T follicular helper cell (primary cell): ENCODE measurements at places on chromosomes 11 and 22.

DNA sequence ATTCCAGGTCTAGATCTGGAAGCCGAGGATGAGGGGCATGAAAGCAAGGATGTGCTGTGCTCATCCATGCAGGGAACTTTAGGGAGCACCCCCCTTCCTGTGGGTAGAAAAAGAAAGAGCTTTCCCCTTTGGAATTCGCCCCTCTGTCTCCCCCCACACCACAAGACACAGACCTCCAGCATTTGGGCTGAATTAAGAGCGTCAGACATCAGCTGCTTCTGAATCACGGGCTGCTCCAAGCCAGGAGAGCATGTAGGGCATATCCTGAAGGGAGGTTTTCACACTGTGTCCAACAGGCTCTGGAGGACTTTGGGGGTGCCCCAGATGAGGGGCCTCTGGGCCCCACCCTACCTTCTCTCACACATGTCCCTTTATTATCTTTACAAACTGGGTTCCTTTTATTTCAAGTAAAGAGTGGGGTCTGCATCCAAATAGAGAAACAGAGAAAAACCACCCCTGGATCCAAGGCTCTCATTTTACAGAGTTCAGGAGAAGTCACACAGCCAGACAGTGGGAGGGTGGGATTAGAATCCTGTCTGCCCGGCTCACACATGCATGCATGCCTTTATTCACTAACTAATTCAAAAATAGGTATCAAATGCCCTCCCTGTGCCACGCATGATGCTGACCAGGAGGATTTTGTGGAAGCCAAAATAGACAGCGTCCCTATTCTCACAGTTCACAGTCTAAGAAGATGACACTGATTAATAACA, 52.8 kb downstream of the LRRC32 start:
- no peak for DNase-seq

DNA sequence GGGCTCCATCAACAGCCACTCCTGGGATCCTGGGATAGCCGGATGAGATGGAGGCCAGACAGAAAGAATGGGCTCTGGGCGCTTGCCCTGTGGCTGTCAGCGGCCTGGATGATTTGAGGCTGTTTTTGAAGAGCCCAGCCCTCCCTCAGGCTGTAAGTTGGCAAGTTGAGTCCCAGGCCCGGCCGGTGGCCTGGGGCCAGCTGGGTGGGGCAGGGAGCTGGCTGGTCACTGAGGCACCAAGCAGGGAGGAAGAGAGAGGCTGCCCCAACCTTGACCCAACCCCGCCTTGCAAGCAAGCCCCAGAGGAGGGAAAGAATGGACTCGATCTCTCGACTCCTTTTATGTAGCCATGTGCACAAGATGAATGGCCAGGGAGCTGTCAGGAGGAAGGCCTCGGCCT, 34.9 kb downstream of the RIBC2 start:
- no peak for DNase-seq

DNA sequence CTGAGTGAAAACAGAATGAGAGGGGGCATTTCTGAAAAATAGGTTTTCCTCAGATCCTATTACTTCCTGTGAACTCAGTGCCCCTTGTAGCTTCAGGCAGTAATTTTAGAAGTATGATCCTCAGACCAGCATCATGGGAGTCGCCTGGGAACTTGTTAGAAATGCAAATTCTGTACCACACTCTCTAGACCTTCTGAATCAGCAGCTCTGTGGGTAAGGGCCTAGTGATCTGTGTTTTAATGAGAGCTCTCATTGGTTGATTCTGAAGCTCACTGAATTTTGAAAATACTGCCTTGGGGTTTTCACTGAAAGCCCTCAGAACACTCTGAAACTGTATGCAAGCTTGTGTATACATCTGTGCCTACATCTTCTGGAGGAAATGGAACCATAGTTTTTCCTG, 647.2 kb upstream of the ANO5 start:
- no peak for DNase-seq

GRCh38 chr11:79325851-79326250, 115.0 kb downstream of the TENM4 start:
- DNase-seq: no peak

- no peak for DNase-seq
Observed at GRCh38 chr11:78821371-78822306, 247.0 kb upstream of the NARS2 start.

DNA sequence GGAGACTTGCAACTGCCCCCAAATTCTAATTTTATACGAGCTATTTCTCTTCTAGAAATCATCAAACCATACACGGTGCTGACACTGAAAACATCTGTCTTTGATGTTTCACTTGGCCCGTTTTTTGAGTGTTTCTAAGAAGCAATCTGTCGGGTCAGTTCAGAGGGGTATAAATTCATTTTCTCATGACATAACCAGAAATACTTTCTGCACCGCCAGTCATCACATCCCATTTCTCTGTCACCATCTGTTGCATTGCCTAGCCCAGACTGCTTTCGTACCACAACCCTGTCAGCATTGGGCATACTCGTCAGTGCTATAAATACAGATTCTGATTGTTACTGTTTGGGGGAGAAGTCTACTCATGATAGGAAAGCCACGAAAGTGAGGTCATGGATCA, 63.1 kb upstream of the CCDC90B start:
- DNase-seq: no peak

- DNase-seq: no peak
Observed at GRCh38 chr22:17984114-17984513, 40.2 kb downstream of the MICAL3 start.

- DNase-seq: no peak
Observed at GRCh38 chr11:5910540-5910939, 17.5 kb downstream of the OR52E5 start.

GRCh38 chr11:106958517-106959248, 59.6 kb downstream of the GUCY1A2 start:
- no peak for DNase-seq

GRCh38 chr11:17573526-17573925, 26.5 kb downstream of the OTOG start:
- no peak for DNase-seq

DNA sequence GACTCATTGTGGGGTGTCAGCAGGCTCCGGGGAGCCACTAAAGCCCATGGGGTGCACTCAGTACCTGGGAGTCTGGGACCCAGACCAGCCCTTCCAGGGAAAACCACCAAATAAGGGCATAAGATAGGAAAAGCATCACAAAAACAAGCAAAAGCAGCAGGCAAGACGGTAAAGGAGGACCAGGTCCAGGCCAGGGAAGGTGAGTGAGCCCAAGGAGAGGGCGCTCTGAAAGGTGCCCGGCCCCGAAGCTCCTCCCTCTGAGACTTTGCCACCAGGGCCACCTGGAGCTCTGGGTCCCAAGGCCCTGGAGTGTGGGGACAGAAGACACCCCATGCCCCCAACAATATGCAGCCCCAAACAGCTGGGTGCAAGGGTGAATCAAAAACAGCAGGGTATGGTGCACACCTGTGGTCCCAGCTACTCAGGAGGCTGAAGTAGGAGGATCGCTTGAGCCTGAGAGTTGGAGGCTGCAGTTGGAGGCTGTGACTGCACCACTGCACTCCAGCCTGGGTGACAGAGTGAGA, 5.2 kb upstream of the IL17REL start:
- no peak for DNase-seq

DNA sequence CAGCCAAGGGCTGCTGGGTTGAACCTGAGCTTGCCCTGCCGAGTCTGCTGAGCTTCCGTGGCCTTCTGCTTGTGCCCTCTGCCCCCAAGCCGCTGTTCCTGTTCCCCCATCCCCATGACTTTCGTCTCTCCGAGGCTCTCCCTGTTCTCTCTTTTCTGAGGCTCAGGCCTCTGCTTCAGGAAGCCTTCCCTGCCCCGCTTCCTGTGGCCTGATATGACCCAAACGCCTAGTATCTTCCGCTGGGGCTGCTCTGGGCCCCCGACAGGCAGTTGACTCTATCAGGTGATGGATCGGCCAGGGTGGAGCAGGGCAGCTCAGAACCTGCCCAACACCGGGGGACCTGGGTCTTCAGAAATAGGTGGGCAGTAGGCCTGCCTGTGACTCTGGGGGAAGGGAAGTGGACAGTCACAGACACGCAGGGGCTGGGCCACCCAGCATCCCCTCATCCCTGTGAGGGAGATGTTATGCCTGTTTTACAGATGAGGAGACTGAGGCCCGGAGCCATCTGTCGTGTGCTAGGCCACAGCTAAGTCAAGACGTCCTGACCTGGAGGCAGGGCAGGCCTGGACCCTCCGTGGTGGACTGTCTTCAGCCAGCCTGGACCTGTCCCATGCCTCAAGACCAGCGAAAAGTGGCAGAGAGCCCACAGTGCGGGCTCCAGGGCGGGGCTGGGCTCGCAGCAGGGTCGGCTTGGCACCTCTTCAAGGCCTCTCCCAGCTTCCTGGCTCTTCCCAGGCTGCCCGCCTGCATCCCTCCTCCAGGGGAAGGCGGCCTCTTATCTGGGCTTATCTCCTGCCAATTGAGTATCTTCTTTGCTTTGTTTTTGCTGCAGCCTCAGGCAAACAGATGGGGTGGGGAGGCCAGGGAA, 16.2 kb downstream of the BAD start:
- DNase-seq: no peak

DNA sequence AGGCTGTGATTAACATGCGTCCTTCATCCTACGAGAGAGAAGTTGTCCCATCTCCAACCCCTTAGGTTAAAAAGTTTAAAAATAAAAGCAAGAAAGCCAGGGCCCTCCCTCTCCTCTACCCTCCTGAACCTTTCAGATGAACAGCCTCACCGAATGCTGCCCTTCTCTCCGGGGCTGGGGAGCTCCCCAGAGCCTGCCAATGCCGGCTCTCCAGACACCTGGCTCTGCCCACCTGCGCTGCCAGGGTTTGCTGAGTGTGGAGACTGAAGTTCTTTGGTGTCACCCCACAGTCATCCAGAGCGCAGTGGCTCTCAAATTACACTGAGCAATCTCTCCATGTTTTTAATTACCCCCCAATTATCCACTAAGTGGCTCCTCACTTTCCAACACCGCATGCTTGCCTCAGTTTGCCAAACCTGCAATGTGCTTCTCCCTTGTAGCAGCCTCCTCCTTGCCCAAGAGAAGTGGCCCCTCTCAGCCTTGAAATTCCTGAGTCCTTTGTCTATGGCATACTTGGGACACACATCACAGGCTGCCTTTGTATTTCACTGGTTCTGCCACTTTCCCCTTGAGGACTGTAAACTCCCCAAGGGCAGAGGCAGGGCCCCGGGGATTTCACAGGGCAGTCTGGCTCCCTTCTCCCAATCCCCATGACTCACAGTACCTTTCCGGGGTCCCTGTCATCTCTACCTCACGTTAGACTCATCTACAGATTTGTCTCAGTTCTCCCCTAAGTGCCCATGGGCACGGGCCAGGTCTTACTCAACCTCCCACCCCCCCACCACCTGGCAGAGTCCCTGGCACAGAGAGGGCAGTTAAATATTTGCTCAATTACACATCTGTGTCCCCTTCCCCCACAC, 2.0 kb downstream of the MYH9 start:
- DNase-seq: peak; percentile 52

GRCh38 chr11:113376156-113376555, 11.4 kb upstream of the ANKK1 start:
- no peak for DNase-seq

DNA sequence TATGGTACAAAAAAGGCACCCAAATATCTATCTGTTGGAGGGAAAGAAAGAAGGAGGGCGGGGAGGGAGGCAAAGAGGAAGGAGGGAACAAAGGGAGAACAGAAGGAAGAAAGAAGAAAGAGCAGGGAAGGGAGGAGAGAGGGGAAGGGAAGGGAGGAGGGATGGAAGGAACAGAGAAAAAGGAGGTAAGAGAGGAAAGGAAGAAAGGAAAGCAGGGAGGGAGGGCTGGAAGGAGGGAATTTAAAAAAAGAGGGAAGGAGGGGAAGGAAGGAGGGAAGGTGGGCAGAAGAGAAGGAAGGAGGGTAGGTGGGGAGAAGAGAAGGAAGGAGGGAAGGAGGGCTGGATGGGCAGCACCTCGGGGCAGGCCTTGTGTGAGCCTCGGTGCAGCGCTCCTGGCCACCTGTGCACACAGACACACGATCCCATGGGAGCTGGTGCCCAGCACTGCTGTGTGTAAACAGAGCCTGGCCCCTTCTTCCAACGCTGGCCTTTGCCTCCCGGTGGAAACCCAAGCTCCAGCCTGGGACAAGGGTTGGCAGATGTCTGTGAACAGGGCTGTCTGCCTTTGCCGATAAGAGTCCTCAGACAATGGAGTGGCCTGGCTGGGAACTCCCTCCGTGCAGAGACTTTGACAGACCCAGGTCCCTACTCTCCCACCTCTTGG, 23.2 kb downstream of the SMIM38 start:
- DNase-seq: no peak

- DNase-seq: no peak
Observed at GRCh38 chr11:40338739-40339138, 1120.7 kb downstream of the LRRC4C start.

DNA sequence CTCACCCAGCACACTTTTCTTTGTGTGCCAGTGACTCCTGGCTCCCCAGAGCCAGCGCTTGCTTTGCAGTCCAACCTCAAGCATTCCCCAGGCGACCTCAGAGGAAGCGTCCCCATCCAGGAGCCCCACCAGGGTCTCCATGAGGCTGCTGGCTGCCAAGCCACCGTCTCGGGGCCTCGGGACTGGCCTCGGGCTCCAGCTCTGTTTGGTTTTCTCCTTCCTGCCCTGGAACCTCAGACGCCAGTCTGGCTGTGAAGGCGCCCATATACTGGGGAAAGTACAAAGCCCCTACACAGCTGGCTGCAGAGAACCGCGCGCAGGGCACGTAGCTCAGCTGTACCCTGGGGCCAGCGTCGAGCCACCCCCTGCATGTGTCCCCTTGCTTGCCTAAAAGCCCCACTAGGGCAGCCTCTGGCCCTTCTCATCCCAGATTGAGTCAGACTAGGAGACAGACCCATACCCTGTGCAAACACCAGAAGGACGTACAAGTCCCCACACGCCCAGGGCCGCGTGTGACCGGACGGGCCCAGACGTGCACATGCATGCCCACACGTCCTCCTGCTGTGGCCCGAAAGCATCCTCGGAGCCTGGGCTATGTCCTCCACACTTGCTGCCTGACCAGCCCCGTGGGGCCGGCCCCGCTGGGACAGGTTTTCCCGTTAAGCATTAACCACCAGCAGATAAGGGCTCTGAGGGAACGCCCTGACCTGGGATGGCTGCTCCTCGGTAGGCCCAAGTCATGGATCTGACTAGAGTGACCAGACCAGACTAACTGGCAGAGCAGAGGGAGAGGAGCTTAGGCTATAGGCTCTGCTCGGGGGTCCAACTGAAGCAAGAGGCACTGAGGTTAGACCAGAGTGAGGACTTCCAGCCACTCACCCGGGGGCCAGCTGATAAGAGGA, 4.2 kb upstream of the SYT8 start:
- DNase-seq: no peak
